Right cardiac atrium (tissue), 5 donors: ENCODE measurements at places on chromosomes 4 and X.

- peak; percentile 68 for DNase-seq
Measured at GRCh38 chrX:331151-331824, 12.7 kb upstream of the GTPBP6 start.

DNA sequence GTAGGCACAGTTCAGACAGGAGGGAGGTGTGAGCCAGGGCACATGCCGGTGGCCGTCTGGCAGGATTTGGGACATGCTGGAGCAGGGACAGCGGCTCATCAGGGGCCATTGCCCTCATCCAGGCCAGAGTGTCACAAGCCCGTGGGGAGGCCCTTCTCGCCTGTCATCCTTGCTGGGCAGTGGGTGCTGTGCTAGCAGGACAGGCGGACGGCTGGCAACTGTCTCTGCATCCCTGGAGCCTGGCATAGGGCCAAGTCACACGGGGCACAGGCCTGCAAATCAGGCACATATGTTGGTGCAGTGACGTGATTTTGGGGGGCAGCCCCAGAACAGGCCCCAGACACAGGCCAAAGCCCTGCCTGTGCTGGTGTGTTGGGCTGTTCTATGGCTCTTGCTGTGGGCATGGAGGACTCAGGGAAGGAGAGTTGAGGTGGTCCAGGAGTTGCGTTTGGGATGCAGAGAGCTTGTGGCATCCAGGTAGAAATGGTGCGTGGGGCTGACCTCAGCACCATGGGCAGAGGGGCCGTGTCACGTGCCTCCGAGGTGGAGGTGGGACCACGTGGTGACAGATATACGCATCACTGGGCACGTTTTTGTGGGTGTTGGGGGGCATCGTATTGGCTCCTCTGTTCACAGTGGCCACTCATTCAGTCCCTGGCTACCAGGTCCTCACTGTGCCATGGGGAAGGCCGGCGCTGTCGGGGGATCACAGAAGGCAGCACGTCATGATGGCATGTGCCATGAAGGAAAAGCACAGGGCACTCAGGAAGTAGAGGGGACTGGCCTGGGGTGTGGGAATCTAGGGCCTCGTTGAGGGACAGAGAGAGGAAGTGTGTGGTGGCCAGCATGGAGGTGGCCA is 14.6 kb upstream of the MSANTD1 start:
- no peak for DNase-seq

GRCh38 chr4:53477038-53477565 is 99.7 kb downstream of the FIP1L1 start:
- DNase-seq, result no peak

DNA sequence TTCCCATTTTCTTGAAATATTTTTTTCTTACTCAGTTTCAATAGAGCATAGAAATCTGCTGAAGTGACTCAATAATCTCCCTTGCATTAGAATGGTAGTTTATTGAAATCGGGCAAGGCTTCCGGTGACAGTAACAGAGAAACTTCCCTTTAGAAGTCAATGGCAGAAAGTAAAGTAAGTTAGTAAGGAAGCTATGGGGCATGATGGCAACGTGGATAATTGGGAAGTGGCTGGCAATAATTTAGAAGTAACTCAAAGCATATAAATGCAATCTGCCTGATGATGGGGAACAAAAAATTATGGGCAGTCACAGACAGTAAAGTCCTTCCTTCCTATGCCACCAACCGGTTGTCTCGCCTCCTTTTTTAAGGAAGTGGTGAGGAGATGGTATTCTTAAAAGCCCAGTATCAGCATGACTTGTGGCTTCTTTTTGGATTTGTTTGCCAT is 7.6 kb downstream of the CYBB start:
- no peak for DNase-seq

- DNase-seq, result peak; percentile 14
Measured at GRCh38 chr4:66266035-66266434, 595.7 kb upstream of the EPHA5 start.

GRCh38 chr4:8340781-8341241 is 71.3 kb downstream of the HTRA3 start:
- DNase-seq, result peak; percentile 90

- DNase-seq, result no peak
Measured at GRCh38 chrX:134020910-134021309, 35.5 kb upstream of the GPC3 start.

GRCh38 chrX:131812847-131813825 is 210.0 kb upstream of the STK26 start:
- peak; percentile 62 for DNase-seq

- DNase-seq, result no peak
Measured at GRCh38 chr4:78601013-78601412, 49.4 kb downstream of the ANXA3 start.
